ENCODE measurements at places on chromosomes 12 and 14.

DNA sequence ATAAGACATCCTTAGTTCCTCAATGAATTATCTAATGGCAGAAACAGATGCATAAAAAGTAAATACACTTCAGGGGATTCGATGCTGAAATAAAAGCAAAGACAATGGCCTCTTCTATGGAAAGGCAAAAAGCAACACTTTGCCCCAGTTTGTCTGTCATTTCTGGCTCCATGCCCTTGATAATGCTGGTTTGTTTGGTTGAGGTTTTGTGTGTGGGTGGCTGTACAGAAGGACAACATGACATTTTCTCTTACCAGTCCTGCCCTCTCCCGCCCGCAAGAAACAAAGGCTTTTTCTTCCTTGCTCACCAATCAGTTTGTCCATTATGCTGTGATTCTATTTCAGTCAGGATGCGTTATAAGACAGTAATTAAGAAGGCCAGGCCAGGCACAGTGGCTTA, 18.1 kb upstream of the WDR89 start:
- no peak for DNase-seq

- DNase-seq: no peak
Measured at GRCh38 chr14:26773906-26774593, 176.2 kb upstream of the NOVA1 start.

DNA sequence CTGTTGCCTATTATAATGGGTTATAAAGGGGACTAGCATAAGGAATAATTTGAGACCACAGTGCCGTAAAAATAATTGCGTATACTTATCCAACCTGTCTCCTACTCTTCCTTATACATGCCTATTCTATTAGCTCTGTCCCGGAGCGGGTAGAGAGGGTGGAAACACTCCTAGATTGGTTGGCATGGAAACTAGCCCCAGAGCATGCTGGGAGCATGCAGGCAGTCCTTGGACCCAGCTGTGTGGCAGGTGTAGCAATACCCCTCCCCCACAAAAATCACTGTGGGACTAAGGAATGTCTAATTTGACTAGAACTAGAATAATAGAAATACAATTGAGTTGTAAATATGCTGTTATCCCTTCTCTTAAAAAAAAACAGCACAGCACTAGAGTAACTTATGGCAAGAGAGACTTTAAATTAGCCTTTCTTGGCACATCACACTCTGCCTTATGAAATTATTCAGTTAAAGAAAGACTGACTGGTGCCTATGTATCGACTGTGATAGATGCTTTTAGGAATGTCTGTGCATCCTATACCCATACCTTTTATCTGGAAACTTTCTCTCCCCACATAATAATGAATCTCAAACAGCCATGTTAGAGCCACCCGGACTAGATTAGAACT, 244.0 kb upstream of the DAAM1 start:
- no peak for DNase-seq

- peak; percentile 3 for DNase-seq
Measured at GRCh38 chr12:119938049-119938667, 50.9 kb upstream of the BICDL1 start.

DNA sequence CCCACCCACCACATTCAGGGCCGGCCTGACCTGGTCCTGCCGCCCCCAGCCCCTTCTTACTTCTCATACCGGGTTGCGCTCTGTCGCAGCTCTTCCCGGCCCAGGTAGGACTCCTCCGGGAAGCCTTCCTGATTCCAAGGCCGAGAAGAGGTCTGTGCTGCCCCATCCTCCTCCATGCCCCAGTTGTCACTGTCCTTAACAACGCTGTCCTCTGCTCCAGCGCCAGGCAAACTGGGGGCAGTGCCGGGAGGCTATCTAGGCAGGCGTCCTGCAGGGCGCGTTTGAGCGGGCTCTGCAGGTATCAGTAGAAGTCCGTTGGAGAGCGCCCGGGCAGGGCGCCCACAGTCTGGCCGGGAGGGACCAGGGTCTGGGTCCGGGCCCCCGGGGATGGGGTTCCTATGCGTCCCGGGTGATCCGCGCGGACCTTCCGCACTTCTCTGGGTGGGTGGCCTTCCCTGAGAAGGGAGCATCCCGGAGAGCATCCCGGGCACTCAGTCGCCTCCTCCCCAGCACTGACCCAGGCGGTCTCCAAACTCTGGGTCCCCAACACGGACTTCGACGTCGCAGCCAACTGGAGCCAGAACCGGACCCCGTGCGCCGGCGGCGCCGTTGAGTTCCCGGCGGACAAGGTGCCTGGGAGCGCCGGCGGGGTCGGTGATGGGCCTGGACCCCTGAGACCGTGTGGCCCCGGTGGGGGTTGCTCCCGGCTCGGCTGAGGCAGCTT, 900 bp downstream of the AMN start:
- DNase-seq: no peak

- no peak for DNase-seq
Measured at GRCh38 chr12:6361834-6362233, 13.5 kb downstream of the SCNN1A start.

DNA sequence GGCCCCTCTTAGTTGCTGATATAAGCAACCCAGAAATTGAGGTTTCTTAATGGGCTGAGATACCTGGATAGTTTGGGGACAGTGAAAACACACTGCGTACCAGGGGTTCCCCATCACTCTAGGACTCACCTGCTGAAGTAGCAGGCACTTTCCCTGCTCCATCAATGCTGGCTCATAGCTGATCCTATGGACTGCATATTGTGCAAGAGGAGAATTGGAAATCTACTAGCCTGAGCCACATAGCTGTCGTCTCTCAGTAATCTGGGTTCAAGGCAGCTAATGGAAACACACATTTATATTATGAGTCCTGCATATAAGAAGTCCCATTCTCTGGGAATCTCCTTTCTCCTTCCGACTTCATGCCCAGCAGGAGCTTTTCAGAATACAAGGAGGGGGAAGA, 7.3 kb upstream of the DUSP6 start:
- no peak for DNase-seq

GRCh38 chr12:6362403-6362802, 13.0 kb downstream of the SCNN1A start:
- DNase-seq: no peak

DNA sequence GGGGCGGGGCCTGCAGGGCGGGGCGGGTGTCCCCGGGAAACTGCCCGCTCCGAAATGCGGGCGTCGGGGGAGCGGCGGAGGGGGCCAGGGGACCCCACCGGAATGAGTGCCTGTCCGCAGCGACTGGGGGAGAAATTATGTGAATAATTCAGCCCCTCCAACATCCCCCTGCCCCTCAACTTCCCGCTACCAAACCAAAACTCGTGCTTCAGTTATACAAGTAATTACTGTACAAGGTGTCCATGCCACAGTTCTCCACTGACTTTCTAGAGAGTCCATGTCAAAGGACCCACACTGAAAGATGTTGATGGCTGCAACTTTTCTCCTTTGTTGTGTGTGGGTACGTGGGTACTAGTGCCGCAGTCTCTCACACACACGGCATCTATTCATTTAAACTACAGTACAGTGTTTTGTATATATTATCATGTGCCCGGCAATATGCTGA, 414 bp upstream of the CDK17 start:
- DNase-seq: no peak

- DNase-seq: no peak
Measured at GRCh38 chr12:92365333-92365732, 219.7 kb upstream of the BTG1 start.

DNA sequence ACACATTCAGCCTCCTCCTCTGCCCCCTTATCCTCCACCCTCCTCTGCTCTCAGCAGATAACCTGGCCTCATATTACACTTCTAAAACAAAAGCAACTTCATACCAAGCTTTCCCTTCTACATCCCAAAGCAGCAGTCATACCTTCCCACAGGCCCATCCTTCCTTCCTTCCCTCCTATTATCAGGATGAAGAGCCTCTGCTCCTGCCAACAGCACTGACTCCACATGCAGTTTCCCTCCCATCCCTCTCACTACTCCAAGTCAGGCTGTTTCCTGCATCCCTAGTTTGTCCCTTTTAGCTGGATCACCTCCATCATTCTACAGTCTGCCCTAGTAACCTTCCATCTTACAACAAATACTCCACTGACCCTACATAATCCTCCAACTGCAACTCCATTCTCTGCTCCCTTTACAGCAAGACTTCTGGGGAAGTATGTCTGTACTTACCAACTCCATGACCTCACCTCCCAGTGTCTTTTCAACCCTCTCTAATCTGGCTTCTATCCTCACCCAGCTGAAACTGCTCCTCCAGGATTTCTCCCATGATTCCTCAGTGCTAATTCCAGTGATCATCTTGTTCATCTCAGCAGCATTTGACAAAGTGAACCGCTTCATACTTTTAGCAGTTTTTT, 4.9 kb upstream of the YEATS4 start:
- no peak for DNase-seq

GRCh38 chr14:94129758-94130414, 482 bp upstream of the IFI27L2 start:
- DNase-seq: no peak

- DNase-seq: no peak
Measured at GRCh38 chr12:57039016-57039798, 10.7 kb downstream of the MYO1A start.

DNA sequence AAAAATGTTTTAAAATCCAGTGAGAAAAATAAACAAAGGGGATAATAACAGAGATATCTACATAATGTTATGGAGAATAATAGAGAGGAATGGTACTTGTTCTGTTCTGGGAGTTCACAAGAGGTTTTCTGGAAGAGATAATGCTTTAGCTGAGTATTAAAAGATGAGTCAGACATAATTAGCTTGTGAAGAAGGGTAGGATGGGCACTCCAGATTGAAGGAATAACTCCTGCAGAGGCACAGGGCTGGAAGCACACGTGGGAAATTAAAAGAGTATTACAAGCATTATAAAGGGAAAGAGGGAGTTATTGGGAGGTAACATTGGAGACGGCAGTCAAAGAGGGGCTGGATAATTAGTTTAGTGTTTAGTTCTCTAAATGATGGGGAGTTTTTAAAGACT, 124.9 kb upstream of the BTG1 start:
- DNase-seq: no peak

GRCh38 chr12:132310181-132311040, 19.0 kb downstream of the GALNT9 start:
- no peak for DNase-seq

- no peak for DNase-seq
Measured at GRCh38 chr12:130945786-130946492, 7.8 kb upstream of the ADGRD1 start.

DNA sequence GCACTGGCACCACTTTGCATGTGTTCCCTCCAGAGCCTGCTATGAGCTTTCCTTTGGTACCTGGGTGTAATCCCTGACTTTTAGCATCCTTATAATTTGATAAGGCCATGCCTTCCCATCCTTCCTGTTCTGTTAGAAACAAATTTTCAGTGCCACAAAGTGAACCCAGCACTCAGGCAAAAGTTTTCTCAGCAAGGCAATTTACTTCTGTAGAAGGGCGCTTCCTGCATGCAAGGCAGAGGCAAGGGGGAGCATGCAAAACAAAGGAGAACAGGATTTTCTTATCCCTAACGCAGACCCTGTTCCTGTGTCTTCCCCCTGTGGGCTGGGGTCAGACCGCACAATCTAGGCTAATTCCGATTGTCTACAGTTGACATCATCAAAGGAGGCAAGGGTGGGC, 108.7 kb downstream of the RIN3 start:
- no peak for DNase-seq

- no peak for DNase-seq
Measured at GRCh38 chr12:74624201-74624600, 86.6 kb downstream of the ATXN7L3B start.

GRCh38 chr12:49357103-49357678, 10.1 kb upstream of the SPATS2 start:
- DNase-seq: no peak

DNA sequence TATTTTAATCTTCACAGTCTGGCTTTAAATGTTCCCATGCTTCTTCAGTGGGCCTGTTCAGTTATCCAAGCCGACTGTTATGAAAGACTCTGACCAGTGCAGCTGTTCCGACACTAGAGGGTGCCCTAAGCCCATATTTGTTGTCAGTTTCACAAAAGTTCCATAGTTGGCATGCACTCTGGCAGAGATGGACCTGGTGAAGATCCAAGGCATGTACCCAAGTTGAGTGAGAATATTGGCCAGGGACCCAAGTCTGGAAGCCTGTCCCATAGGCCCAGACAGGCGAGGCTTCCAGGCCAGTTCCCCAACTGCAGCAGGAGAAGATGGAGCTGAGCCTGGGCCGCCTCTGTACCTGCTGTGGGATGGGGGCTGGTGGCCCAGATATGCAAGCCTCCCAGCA, 27.4 kb upstream of the GUCY2C start:
- DNase-seq: no peak

DNA sequence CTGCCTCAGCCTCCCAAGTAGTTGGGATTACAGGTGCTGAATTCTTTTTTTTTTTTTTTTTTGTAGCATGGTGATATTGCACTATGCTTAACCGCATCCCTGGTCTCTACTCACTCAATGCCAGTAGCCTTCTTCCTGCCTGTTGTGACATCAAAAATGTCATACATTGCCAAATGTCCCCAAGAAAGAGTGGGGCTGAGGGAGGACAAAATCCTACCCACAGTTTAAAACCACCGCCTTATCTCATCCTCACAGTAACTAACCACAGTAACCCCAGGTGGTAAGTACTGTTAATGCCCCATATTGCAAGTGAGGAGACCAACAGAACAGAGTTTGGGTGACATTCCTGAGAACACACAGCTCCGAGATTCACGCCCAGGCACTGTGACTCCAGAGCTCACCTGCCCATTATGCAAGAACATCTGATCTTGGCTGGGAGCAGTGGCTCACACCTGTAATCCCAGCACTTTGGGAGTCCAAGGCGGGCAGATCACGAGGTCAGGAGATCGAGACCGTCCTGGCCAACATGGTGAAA, 19.6 kb downstream of the MORN3 start:
- no peak for DNase-seq

DNA sequence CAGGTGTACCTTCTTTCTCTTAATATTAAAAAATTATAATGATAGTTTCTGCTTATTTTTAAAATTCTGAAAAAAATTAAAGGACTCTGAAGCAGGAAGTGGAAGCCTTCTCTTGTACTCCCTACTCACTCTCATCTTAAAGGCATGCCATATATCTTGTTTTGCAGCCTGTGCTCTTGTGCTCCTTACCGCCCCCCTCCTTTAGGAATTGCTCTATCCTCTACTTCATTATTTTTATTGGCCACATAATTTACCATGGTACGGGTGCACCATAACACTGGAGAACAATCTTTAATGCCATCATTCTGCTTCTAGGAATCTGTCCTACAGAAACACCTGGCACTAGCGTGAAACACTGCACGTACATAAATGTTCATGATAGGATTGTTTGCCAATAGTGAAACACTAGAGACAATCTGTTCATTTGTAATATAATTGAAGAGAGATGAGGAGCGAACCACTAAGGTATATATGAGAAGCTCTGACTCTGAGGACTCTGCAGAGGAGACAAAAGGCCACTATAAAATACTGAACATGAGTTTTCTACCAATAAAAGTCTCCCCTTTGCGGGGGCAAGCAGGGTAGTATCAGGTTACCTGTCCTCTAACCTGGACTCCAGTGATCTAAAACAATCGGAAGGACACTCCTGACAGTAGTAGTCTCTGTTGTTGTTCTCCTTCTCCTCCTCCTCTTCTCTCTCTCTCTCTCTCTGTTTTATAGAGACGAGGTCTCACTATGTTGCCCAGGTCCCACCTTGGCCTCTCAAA, 6.3 kb upstream of the NYNRIN start:
- DNase-seq: no peak

GRCh38 chr12:22670762-22671161, 45.8 kb downstream of the ETNK1 start:
- DNase-seq: no peak

Data from GOT3 (cell line).